ENCODE measurements at places on chromosomes 5 and 9.
A peak's percentile ranks its signal among the peaks of the same experiment; 100 is the strongest.

DNA sequence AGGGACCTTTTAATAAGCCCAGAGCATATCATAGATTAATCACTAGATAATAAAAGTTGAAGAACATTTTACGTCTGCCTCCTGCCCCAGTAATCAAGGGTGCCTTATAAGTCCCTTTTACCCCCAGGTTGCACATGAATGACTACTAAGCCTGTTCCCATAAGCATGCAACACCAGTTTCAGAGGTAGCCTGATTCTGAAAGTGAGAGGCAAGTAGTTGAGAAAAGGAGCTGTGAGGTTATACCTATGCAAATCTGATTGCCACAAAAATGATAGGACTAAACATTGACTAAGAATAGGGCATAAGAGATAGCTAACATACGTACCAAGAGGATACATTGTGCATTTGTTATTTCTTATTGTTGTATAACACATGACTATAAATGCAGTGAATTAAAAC, 681.9 kb downstream of the ISL1 start:
- no peak for DNase-seq

- no peak for DNase-seq
Observed at GRCh38 chr9:123048748-123049147, 15.3 kb downstream of the GPR21 start.

DNA sequence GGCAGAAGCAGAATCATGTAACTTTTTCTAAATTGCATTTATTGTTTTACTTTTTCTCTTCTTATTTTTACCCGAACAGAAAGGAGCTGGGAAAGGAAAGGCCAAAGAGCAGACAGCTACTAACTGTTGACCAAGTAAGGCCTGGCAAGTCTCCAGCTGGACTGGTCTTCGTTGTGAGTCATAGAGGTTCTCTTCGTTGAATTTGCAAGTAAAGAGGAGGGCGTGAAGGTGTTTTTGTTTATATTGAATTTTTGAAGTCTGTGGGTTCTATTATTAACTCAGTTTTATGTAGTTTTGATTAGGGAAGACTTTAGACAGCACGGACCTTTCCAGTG, 416.5 kb upstream of the CCNH start:
- DNase-seq = no peak

GRCh38 chr9:84866396-84867175, 197.1 kb downstream of the NTRK2 start:
- DNase-seq = no peak

GRCh38 chr5:139908749-139909148, 113.1 kb downstream of the PSD2 start:
- DNase-seq = no peak

DNA sequence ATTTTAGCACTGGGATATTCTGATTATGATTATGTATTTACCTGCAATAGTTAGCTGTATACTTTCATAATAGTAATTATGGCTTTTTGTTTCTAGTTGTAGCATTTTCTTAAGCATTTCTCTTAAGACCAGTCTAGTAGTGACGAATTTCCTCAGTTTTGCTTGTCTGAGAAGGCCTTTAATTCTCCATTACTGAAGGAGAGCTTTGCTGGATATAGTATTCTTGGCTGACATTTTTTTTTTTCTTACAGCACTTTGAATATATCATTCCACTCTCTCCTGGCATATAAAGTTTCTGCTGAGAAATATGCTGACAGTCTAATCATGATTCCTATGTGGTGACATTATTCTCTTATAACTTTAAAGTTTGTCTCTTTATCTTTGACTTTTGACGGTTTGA, 181.1 kb upstream of the DMRTA1 start:
- no peak for DNase-seq

- no peak for DNase-seq
Observed at GRCh38 chr5:66856041-66856805, 260.0 kb downstream of the MAST4 start.

DNA sequence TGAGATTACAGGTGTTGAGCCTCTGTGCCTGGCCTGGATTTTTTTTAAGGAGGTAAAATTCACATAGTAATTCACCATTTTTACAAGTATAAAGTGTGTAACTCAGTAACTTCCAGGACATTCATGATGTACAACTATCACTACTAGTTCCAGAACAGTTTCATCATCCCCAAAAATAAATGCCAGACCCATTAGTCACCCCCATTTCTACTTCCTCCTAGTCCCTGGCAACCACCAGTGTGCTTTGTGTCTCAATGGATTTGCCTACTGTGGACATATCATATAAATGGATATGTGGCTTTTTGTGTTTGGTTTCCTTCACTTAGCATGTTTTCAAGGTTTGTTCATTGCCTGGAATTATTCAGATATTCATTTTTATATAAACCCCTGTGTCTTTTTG, 72.5 kb upstream of the PANK3 start:
- no peak for DNase-seq

DNA sequence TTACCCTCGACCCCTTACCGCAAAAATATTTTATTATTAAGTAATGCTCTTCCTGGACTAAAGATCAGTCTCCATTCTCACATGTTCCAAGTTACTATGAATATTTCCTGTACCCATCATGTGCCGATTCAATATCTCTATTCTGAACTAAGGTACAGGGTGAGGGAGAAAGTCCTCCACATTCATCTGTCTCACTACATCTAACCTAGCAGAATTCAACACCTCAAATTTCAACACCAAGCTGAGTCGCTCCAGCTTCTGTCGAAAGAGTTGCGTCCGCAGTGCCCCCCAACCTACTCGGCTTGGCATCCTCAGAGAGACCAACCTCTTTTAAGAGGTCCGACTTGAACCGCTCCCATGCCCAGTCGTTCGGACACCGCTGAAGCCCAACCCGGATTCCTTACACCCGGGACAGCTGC, 1.0 kb downstream of the CERT1 start:
- no peak for DNase-seq

DNA sequence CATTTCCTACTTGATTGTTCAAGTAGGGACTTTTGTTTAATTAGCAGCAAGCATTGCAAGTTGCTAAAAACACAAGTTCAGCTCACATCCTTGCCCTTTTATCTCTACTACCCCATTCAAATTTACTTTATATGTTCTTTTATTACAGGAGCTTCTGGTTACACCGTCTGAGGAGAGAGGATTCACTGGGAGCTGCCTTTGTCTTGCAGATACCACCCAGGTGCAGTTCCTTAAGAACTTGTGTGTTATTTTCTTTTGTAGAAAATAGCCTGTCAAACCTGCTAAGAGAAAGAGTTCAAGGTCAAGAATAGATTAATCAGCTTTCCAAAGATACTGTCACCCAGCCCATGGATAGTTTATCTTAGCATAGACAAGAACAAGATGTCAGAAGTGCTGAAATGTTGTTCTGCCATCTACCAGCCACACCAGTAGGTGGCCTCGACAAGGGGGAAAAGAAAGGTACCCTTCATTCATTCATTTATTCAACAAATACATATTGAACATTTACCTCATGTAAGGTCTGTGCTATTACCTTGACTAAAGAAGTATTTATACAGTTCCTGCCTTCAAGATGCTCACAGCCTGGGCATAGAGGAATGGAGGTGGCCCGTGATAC, 750.3 kb downstream of the MAT2B start:
- DNase-seq = no peak

- no peak for DNase-seq
Observed at GRCh38 chr5:84227236-84227635, 157.4 kb downstream of the EDIL3 start.

DNA sequence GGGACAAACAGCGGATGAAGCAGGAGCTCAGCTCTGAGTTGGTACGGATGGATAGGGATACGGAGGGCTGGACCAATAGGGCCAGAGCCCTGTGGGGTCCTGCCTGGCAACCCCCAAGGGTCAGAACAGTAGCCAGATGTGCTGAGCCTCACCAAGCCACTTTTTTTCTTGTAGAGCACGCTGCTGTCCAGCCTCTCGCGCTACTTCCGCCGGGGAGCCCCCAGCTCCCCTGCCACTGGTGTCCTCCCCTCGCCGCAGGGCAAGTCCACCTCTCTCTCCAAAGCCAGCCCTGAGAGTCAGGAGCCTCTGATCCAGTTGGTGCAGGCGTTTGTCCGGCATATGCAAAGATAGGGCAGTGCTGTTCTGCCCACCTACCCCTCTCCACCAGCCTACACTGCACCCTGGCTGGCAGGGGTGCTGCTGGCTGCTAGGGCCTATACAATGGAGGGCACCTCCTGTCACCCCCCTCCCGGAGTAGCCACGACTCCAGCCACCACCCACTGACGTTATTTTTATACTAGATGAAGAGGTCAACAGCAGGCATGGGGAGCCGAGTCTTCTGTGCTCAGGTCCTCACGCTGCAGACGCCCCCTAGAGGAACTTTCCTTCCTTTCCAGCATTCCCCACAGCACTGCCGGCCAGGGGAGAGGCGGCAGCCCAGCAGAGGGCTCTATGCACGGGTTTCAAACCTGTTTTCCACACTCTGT, 21.6 kb downstream of the SH3GLB2 start:
- peak; percentile 15 for DNase-seq

- no peak for DNase-seq
Observed at GRCh38 chr5:171961117-171961516, 45.3 kb downstream of the FBXW11 start.

GRCh38 chr5:89128906-89129625, 246.1 kb upstream of the MEF2C start:
- no peak for DNase-seq

DNA sequence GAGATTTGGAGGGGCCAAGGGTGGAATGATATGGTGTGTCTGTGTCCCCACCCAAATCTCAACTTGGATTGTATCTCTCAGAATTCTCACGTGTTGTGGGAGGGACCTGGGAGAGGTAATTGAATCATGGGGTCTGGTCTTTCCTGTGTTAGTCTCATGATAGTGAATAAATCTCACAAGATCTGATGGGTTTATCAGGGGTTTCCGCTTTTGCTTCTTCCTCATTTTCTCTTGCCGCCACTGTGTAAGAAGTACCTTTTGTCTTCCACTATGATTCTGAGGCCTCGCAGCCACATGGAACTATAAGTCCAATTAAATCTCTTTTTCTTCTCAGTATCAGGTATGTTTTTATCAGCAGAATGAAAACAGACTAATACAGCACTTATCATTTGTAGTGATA, 29.5 kb upstream of the SPIN1 start:
- no peak for DNase-seq

- no peak for DNase-seq
Observed at GRCh38 chr9:95778957-95779356, 96.5 kb upstream of the ERCC6L2 start.

DNA sequence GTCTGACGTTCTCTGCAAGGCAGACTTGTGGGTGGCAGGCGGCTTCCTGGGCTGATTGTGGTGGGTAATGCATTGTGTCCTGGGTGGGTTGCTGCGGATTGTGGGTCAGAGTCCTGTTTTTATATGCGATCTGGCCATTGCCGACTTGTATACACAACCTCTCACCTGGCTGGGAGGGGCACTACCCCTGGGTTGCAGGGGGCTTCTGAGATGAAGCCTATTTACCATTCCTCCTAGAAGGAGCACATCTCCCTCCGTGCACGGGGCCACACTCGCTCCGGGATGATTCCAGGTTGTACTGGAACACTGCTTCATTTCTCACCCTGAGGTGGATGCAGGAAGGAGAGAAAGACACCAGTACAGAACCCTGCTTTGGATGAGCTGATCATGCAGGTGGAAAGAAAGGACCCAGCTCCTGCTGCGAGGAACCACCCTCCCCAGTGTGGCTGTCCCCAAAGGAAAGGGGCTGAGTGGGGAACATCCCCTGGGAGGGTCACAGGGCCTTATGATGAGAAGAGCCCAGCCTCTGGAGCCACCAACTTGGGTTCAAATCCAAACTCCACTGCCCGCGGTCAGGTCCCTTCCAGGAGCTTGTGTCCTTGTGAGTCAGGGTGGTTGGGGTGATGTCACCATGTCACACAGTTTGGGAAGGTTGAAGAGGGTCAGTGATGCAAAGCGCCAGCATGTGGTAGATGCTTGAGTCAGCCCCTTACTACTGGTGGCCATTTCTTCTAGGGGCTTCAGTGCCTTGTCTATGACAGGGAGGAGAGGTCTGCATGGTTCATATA, 151.8 kb upstream of the COL5A1 start:
- no peak for DNase-seq

GRCh38 chr5:87169300-87169991, 98.2 kb upstream of the RASA1 start:
- DNase-seq = no peak

GRCh38 chr5:141814064-141814964, 63.9 kb downstream of the PCDH1 start:
- peak; percentile 25 for DNase-seq

- DNase-seq = no peak
Observed at GRCh38 chr9:116837018-116837989, 150.2 kb downstream of the TRIM32 start.

GRCh38 chr5:174003795-174004194, 14.8 kb downstream of the C5orf47 start:
- DNase-seq = no peak

GRCh38 chr5:103542441-103542840, 20.1 kb downstream of the NUDT12 start:
- DNase-seq = no peak
